ENCODE measurements at places on chromosomes 5 and 9. TPM values are rescaled to one million over a fixed set of nuclear protein-coding genes. Genes with fewer than 3 reads are reported as not detected.

The EPB41L4B gene
- total RNA-seq: 7.8 TPM

The N4BP3 gene
- 2.4 TPM for total RNA-seq

The ZNF879 gene
- total RNA-seq: 7.9 TPM

The ZFP2 gene
- 4.9 TPM for total RNA-seq

The PCDHB14 gene
- 7.9 TPM for total RNA-seq

DNA sequence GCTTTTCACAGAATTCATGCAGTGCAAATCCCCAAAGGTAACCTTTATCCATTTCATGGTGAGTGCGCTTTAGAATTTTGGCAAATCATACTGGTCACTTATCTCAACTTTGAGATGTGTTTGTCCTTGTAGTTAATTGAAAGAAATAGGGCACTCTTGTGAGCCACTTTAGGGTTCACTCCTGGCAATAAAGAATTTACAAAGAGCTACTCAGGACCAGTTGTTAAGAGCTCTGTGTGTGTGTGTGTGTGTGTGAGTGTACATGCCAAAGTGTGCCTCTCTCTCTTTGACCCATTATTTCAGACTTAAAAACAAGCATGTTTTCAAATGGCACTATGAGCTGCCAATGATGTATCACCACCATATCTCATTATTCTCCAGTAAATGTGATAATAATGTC lies 21.3 kb downstream of the PCA3 start:
- no peak for DNase-seq

- DNase-seq: no peak
These were observed 20.7 kb downstream of the ACSL6 start for GRCh38 chr5:131990716-131991115.

DNA sequence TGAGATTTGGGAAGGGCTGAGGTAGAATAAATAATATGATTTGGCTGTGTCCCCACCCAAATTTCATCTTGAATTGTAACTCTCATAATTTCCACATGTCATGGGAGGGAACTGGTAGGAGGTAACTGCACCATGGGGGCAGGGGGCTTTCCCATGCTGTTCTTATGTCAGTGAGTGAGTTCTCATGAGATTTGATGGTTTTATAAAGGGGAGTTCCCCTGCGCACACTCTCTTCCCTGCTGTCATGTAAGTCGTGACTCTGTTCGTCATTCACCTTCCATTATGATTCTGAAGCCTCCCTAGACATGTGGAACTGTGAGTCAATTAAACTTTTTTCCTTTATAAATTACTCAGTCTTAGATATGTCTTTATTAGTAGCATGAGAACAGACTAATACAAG lies 115.5 kb upstream of the STARD4 start:
- DNase-seq: no peak

GRCh38 chr9:90659650-90660364 lies 17.2 kb upstream of the DIRAS2 start:
- DNase-seq: no peak

GRCh38 chr5:118554981-118555380 lies 433.4 kb downstream of the DTWD2 start:
- no peak for DNase-seq

- DNase-seq: no peak
These were observed 13.1 kb upstream of the STXBP1 start for GRCh38 chr9:127598839-127599549.

DNA sequence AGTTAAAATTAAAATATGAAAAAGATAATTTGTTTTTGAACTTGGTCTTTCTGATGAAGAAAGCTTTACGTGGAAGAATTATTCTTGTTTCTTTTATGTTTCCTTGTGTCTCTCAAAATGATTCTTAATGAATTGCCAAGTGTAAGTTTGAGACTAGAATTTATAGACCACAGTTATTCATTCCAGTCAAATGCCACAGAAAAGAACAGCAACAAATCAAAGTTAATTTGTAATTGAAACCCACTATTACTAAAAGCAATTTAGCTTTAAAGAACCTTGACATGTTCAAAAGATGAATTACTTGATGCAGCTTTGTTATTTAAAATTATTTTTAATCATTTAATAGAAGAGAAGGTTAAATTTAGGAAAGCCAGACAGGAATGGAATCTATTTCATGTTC lies 1277.7 kb upstream of the NUDT12 start:
- no peak for DNase-seq

DNA sequence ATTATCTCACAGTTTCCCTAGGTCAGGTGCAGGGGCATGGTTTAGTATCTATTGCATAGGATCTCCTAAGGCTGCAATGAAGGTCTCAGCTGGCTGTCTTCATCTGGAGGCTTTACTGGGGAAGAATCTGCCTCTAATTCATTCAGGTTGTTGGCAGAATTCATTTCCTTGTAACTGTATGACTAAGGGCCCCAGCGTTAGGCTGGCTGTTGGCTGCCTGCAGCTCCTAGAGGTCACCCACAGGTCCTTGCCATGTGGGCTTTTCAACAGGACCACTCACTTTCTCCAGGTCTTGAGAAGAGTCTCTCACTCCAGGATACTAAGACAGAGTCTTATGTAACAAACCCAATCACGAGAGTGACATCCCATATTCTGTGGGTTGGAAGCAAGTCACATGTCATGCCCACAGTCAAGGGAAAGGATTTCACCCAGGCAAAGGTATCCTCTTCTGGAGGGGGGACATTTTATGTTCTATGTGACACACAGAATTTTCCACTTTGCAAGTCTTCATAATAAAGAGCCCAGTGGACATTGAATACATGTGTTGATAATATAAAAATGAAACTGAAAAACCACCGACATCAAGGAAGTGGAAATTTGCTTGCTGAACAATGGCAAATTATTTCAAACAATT lies 38.2 kb downstream of the HMHB1 start:
- DNase-seq: no peak

DNA sequence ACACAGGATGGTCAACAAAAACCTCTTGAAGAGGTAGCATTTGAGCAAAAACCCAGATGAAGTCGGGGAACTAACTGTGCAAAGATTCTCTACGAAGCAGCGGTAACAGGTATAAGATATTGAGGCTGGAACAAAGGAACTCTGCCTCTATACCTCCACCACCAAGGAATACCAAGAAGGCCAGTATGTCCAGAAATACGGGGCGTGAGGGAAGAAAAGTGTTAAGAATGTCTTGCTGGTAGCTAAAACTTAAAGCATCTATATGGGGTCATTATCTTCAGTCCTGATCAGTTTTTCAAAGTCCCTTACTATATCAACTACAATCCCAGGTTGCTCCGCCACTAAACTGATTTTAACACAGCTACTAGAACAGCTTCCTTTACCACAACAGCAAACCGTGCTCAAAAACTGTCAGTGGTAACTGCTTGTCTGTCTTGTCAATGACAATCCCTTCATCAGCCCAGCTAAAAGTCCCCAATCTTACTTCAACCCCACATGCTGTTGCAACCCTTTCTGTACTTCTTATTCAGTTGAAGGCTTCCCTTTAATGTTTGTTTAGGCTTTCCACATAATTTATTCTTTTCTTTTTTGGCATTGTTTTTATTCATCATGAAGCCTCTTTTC lies 9.4 kb downstream of the PAM start:
- no peak for DNase-seq

- no peak for DNase-seq
These were observed 29.6 kb upstream of the MLLT3 start for GRCh38 chr9:20651939-20652338.

DNA sequence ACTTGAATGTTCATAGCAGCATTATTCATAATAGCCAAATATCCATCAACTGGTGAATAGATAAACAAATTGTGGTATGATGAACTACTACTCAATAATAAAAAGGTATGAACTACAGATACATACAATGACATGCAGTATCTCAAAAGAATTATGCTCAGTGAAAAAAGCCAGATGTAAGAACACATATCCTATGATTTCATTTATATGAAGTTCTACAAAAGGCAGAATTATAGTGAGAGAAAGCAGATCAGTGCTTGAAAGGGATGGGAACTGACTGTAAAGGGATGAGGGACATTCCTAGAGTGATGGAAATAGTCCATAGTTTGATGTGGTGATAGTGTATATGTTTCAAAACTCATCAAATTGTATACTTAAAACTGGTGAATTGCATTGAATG lies 339.0 kb downstream of the ENC1 start:
- no peak for DNase-seq

DNA sequence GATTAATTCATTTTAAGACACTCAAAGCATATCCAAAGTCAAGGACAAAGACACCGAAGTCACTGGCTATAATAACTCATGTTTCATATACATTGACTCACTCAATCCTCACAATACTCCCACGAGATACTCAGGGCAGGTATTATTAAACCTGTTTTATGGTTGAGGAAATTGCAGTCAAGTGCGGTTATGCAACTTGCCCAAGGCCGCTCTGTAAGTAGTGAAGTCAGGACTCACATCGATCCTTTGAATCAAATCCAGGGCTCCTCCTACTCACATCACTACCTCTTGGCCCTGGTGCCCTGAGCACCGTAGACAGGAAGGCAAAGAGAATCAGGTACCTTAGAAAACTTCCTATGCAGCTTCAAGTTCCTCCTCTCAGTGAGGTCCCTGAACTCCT lies 87.8 kb upstream of the APC start:
- DNase-seq: no peak

- DNase-seq: no peak
These were observed 438.7 kb downstream of the TLE1 start for GRCh38 chr9:81250606-81251005.

- DNase-seq: no peak
These were observed 259.8 kb upstream of the ADAMTS16 start for GRCh38 chr5:4880304-4880741.

DNA sequence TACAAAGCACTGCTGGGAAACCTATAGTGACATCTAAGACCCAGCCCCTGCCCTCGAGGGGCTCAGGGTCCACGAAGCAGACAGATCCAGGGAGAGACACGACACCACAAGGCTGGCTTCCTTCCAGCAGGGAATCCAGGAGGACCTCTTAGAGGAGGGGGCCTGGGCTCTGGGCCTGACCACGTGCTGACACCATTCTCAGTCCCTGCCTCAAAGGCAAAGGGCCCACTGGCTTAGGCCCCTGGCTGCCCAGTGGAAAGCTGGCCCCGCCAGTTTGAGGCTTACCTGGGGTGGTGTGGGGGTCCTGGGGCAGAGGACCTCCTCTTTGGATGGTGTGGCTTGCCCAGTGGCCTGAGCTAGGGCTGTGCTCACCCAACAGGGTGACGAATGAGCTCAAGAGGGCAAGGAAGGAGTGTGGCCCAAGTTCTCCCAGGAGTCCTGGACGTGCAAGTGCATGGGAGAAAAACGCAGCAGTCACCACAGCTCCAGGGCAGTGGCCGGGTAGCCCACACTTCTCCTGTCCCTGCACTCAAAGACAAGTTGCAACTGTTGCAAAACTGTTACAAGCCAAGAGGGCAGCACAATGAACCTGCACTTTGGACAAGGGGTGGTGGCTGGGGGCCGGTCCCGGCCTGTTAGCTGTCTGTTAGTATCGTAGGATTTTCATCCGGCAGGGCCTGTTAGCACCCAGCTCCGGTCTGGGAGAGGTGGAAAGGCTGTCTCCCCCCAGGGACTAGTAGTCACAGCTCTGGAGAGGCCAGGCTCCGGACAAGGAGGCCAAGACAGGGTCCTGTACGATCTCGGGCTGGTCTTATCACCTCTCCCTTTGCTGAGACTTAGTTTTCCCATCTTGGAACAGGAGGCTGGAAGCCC lies 1.5 kb upstream of the SARDH start:
- DNase-seq: no peak

- no peak for DNase-seq
These were observed 73.1 kb downstream of the STK10 start for GRCh38 chr5:172114875-172115422.

- no peak for DNase-seq
These were observed 473.8 kb upstream of the PTPRD start for GRCh38 chr9:11086561-11086960.

DNA sequence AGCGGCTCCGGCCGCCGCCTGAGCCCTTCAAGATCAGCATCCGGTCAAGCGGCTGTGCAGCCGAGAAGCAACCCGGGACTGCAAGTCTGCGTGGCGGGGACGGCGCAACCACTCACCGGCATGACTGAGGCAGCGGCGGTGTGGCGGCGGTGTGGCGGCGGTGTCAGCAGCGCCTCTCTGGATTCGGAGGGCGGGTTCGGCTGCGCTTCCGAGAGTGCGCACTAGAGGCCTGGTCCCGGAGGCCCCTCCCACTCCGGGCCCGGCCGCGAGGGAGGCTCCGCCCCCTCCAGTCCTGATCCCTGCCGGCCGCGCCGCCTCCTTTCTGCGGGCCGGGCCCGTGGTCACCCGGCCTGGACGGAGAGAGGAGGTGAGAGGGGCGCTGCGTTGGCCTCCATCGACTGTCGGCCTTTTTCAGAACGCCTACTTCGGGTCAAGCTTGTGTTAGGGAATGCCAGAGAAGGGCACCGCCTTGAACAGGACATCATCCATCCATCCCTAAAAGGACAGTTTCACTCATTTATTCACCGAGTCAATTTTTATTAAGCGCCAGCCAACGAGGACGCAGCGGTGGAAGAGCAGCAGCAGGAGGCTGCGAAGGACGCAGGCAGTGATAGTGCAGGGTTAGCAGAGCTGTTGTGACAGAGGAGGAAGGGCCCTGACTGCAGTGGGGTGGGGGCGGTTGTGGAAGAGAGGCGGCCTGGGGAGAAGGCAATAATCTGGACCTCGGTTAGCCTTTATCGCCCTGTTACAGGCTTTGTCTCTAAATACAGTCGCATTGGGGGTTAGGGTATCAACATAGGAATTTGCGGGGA lies at the start of gene ATOX1:
ATOX1 (minus strand) TSS at position 202 of the 812 bp plus-strand sequence; CDS start at position 122, 80 bp downstream.
- DNase-seq: peak; percentile 89

DNA sequence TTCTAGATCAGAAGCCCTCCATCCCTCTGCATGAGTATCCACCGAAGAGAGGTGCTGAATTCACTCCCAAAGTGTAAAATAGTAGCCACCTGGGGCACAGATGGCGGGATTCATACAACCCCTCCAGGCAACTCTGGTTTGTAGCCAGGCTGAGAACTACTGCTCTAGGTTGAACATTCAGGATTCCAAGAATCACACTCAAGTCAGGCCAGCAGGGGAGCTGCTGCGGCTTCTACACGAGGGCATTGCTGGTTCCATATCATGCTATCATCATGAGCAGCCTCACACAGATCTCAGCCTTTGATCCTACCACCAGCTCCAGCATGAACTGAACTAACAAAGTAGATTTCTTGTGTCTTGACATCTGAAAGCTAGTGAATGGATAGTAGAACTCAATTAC lies 367.9 kb downstream of the DIRAS2 start:
- DNase-seq: no peak

GRCh38 chr5:134174841-134175839 lies 1.6 kb downstream of the SKP1 start:
- no peak for DNase-seq

DNA sequence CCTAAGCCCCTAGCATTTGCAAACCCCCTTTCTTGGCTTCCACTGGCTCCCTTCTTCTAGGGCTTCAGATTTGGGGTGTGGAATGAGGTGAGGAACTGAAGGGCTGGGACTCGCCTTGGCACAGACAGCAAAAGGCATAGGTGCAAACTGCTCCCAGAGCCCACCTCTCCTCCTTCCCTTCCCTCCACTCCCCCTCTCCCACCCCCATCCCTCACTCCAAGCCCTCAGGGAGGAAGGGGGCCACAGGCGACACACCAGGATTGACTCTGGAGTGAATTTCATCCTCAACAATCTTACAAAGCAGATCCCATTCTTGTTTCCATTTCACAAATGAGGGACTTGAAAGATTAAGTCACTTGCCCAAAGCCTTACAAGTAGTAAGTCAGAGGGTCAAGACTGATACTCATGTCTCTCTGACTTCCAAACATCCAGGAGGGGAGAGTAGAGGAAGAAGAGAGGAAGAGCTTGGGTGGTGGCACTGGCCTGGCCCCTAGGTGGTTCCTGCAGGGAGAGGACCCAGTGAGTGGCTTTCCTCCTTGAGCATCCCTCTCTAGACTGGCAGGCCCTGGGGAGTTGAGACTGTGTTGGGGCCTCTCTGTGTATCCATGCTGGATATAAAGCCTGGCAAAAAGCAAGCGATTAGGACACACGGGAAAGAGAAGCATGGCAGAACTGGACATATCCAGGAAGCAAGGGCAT lies 193.1 kb downstream of the GABBR2 start:
- no peak for DNase-seq
